LHCN-M2 (cell line): ENCODE measurements at places on chromosomes 12 and 14. TPM values are rescaled to one million over a fixed set of nuclear protein-coding genes. Genes with fewer than 3 reads are reported as not detected.
A peak's percentile ranks its signal among the peaks of the same experiment; 100 is the strongest.

DNA sequence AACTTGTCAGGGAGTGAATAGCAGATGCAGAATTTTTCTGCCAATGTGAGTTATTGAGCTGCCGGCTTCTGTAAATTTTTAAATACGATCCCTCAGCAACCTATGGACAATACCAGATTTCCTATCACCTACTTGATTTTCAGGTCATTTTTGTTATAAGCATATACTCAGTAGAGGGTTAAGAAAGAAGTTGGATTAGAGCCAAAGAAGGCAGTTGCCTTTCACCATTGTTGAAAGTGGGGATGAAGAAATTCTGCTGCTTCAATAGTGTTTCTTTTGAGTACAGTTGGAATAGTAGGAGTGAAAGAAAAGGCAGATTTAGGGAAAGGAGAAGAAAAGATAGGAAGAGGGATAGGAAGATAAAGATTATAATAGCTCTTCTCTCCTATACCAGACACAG, 197.1 kb downstream of the ATP23 start:
- DNase-seq: no peak

GRCh38 chr12:3556716-3557115, 65.7 kb downstream of the PRMT8 start:
- no peak for DNase-seq

MYF5 gene
- total RNA-seq: 628 and 957 TPM in 2 replicates

GRCh38 chr12:11836282-11837151, 187.0 kb downstream of the ETV6 start:
- DNase-seq: no peak

DNA sequence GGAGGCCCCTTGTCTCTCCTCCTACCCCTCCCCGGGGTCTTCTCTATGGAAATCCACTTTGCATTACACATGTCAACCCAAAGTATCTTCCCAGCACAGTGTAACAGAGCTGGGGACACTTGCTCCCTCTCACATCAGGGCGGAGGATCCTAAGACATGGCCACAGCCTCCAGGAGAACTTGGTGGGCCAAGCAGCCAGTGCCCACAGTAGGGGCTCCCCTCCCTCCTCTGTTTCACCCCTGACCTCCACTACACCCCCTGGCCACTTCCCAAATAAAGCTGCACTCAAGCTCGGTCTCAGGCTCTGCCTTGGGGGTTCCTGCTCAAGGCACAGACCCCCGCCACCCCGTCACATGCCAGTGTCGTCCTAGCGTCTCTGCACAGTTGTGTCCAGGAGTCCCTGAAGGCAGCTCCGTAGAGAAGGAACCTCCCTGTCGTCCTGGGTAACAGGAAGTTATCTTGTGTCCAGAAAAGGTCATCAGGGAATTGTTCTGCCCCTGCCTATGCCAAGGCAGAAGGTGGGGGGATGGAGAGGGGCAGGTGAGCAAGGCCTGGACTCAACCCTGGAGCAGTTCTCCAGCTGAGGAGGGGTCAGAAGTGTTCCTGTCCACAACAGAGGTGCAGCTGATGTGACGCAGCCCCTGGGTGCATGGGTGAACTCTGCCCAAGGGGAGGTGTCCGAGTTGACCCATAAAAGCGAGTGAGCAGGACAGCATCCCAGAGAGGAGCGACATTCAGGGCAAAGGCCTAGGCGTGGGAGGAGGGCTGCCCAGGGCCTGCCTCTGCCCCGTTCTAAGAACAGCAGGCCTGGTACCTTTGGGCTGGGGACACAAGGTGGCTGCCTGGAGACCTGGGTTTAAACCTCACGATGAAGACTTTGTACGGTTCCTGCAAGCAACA, 25.5 kb downstream of the DIO3 start:
- no peak for DNase-seq

DNA sequence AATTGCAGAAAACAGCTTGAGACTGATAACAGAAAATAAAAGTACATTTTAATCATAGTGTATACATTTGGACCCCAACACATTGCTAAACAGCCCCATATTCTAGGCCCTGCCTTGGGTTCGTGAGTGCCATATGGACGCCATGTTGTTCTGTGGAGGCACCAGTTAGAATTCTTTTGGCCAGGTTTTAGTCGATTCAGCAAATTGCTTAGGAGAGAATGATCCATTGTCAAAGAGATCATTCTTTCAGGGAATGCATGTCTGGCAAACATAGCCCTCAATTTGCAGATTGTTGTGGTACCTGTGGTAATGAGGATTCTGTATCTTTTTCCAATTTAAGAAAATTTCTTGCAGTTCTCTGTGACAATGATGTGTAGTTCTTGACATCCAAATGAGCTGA, 183.6 kb upstream of the DDHD1 start:
- no peak for DNase-seq

GRCh38 chr12:94289461-94290312, 141.3 kb downstream of the PLXNC1 start:
- DNase-seq: peak; percentile 59

DNA sequence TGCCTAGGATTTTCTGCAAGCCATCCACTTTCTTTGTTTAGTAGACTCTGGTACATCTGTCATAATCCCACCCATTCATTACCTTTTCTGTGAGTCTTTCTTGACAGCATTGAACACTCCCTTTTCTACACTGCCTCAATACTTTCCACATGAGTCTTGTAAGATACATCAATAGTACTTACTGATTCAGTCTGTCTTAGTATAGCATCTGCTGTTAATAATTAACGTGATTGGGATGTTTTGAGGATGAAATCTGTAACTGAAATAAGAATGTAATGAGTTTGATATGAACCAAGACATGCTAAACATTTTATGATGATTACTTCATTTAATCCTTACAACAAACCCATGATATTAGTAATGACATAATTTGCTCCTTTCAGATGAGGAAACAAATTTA, 196.2 kb upstream of the FOXG1 start:
- DNase-seq: no peak

- DNase-seq: no peak
Observed at GRCh38 chr12:51391283-51392123, at the start of gene GALNT6. Gene GALNT6, minus strand, starts transcription at chr12:51391406. Its CDS starts 11,625 bp downstream, at chr12:51379781.

- no peak for DNase-seq
Observed at GRCh38 chr12:98058838-98059237, 456.6 kb upstream of the TMPO start.

DNA sequence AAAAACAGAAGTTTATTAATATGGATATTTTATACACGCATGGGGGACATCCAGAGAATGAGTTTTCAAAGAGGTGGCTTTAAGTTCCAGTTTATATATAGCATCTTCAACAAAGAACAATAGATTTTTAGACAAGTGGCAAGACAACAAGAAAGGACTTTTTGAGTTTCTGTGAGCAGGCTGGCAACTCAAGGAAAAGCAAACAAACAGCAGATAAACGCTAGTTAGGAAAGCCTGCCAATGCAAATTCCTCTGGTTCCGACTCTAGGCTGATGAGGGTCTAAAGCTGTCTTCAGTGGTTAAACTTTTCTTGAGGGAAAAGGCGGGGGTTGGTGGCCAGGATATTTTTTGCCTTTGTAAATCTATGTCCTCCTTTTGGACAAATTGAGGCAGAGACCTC, 78.4 kb upstream of the EEA1 start:
- DNase-seq: no peak

CLEC1A gene
- total RNA-seq: not detected in 2 replicates

GRCh38 chr14:92846162-92846897, 52.2 kb downstream of the GOLGA5 start:
- DNase-seq: peak; percentile 76

DNA sequence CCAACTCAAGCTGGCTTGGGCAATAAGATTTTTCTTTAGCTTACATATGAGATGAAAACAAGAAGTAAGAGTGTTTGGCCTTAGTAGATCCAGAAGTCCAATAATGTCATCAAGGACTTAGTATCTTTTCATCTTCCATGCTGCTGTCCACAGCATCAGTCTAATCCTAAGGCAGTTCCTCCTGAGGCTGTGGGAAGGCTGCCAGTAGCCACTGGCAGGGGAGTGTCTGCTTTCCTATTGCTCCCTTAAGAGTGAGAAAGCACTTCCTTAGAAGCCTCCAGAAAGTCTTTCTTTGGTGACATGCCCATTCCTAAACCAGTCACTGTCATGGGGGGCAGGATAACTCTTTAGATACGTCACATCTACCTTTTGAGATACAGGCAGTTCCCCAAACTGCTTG, 317.7 kb downstream of the BMP4 start:
- DNase-seq: no peak

ARMH4 gene
- total RNA-seq: 1.0 and 1.1 TPM in 2 replicates

DNA sequence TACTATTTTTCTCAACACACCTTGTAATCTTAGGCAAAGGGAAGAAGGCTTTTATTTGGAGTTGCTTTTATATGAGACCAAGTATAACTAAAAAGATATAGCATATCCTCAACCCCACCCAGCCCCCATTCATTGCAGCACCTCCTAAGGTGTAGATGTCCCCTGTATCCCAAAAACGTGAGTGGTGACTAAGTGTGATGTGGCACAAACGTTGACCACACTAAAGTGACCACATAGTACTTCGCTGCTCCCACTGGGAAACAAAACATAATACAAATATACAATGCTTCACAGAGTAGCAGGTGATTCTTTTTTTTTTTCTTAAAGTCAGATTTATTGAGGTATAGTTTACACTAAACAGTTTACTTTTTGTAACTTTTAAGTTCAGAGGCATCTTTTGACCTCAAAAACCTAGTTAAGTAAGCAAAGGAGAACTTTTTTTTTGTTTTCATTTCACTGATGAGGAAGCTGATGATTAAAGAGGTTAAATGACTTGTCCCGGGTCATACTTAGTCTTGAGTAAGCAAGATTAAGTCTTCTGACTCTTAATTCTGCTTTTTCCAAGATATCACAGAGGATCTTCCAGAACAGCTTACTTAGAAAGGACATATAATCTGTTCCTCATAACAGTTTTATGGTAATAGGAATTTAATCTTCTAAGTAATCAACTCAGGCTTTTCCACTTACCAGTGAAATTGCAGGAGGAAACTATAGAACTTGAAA, 245.2 kb upstream of the PLEKHG7 start:
- peak; percentile 54 for DNase-seq

- DNase-seq: peak; percentile 69
Observed at GRCh38 chr14:105275267-105275946, 25.4 kb downstream of the BRF1 start.

DNA sequence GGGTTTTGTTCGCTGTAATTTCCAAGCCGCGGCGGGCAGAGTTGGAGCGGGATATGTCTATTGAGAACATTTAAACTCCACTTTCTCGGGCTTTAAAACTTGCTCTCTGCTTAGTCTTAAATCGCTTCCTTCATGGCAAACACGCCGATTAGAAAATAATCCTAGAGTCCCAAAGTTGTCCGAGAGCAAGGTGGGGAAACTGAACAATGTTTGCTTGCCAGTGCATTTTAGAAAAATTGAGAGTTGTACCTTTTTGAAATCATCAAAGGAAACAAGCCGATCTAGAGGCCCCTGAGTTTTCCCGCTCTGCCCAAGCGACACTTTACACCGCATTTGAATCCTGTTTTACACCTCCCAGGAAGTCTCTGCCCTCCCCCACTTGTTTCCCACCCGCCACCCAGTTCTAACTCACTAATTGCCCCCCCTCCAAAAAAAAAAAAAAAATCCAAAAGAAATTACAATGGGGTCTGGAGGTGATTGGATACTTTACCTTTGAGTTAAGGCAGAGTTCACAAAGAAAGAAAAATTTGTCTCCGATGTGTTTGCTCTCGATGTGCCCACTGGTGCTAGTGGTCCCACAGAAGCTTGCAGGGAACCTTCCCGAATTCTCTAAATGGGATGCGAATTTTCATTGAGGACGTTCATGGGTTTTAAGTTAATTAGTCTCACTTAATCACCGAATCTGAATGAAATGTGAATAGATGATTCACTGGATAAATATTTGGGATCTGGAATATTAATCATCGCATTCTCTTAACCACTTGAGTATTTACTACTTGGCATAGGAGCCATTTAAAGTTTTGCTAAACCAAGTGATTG, 2.3 kb downstream of the HMGA2 start:
- peak; percentile 72 for DNase-seq

DNA sequence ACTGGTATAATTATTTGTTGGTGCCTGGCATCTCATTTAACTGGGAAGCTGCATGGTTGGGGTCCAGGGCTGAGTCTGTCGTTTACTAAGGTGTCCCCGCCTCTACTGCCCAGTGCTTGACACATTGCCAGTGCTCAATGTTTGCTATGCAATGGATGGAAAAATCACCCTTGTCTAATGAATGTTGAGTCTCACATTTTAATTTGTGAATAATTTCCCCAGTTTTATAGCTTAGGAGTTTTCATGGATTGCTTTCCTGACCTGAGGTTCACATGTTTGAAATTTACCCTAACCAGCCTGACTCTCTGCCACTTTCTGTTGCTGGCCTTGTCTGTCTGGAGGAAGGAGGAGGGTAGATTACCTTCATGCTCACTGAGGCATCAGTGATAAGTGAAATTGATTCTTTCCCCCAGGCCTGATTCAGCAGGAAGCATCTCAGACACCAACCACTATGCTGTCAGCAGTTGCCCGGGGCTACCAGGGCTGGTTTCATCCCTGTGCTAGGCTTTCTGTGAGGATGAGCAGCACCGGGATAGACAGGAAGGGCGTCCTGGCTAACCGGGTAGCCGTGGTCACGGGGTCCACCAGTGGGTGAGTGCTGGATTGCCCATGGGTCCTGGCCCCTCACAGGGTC, 2.4 kb downstream of the DHRS2 start:
- DNase-seq: no peak

DNA sequence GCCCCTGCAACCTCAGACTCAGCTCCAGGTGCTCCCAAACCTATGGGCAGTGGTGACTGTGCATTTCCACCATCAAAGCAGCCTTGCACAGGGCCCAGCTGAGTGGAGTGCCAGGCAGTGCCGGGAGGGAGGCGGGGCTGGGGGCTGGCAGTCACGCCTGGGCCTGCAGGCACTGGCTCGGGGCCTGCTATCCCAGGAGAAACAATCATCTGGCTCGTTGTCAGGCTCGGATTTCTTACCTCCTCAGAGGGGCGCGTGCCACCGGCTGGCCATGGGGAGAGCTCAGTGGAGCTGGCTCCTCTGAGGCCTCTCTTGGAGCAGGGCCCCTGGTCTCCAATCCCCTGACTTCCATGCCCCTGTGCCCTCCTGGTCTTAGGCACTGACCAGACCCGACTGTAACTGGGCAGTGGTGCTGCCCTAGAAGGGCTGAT, 20.2 kb upstream of the PPP1R13B start:
- DNase-seq: no peak

DNA sequence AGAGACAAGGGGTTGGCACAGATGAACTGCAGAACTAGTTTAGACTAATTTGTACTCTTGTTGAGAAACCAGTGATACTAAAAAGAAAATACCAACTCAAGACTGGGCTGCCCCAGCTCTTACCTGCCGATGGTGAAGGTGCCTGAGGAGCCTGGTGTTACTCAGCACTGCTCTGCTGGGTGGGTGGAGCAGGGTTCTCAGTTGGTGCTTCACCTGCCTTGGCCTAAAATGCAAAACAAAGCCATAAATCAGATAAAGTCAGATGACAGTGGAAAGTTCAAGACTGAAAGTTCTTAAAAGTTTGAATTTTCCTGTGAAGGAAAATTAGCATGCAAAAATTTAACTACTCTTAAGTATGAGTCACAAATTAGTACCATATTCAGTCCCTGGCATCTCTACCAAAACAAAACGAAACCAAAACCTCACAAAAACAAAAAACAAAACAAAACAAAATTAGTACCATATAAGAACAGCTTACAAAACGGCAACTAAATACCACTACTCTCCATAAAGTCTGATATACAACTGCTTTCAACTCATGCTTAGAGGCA, 21.9 kb downstream of the YBX3 start:
- DNase-seq: no peak
